ENCODE measurements at places on chromosomes 3 and 15.

GRCh38 chr3:193552923-193553322 lies 1.8 kb downstream of the ATP13A4 start:
- DNase-seq, result no peak

GRCh38 chr15:90327311-90327710 lies 24.8 kb upstream of the ZNF774 start:
- no peak for DNase-seq

- no peak for DNase-seq
Observed at GRCh38 chr15:74434263-74435136, 742 bp upstream of the SEMA7A start.

- DNase-seq, result no peak
Observed at GRCh38 chr15:69703532-69704187, 251.0 kb downstream of the RPLP1 start.

- no peak for DNase-seq
Observed at GRCh38 chr15:77247116-77247515, 172.8 kb downstream of the PEAK1 start.

DNA sequence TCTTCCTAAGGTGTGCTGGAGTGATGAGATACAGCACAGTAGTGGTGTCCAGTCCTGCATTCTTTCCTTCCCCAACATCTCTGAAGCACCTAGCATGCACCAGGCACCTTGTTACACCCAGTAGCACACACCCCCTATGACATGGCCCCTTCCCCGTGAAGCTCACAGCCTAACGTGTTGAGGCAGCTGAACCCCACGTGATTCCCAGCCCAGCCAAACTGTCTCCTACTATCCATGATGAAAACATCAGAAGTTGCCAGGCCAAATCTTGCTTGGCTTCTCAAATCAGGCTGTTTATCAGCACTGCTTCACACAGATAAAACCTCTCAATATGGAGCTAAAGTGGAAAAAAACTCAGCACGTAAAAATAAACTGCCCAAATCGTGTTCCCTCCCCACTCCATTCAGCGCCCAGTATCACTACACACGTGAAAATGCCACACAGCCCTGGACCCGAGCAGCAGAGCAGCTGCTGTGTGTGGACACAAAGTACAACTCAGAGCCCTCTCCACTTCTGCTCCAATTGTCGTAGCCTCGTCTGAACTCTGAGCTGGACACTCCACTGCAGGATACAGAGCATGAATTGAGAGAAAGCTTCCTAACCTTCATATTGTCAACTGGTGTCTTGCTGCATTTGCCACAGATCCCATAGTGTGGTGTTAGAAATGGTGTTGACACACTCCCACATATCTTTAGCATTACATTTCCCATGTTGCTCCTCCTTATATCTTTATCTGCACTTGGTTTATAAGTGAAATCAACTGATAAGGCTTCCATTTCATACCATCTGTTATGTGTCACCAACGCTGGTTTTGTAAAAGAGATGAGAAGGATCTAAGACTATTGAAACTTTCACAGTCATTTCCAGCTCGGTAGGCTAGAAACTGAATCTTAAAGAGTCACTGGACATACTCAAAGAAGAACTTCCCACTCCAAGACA lies 279.8 kb downstream of the RORA start:
- DNase-seq, result no peak

GRCh38 chr3:9301798-9302197 lies 52.4 kb upstream of the SRGAP3 start:
- no peak for DNase-seq

GRCh38 chr3:4988983-4989834 lies 10.0 kb downstream of the BHLHE40 start:
- no peak for DNase-seq

GRCh38 chr3:2968475-2968874 lies 141.7 kb downstream of the IL5RA start:
- no peak for DNase-seq

GRCh38 chr15:56996093-56996492 lies 77.6 kb downstream of the TCF12 start:
- DNase-seq, result no peak

DNA sequence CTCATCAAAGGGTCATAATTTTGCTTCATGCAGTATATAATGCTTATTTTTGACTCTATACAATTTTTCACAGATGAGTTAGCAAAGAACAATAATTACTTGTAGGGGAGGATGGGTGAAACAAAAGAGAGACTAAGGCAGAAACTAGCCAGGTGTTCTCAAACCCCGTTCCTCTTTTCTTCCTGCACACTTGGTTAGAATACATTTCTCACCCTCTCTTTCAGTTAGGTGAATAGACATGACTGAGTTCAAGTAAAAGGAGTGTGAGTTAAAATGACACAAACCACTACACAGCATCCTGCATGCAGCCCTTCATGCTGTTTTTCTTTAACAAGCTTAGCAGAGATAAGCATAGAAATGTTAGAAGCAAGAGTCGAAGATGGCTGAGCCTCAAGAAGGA lies 922.2 kb downstream of the TBL1XR1 start:
- DNase-seq, result no peak

- DNase-seq, result no peak
Observed at GRCh38 chr3:81841540-81841939, 80.1 kb upstream of the GBE1 start.

- peak; percentile 72 for DNase-seq
Observed at GRCh38 chr15:25670025-25670554, 193.0 kb downstream of the ATP10A start.

GRCh38 chr3:127377801-127378655 lies 90.2 kb upstream of the PRR20G start:
- no peak for DNase-seq

All from HAP-1 (cell line).